ENCODE measurements at places on chromosomes 7 and 10.

DNA sequence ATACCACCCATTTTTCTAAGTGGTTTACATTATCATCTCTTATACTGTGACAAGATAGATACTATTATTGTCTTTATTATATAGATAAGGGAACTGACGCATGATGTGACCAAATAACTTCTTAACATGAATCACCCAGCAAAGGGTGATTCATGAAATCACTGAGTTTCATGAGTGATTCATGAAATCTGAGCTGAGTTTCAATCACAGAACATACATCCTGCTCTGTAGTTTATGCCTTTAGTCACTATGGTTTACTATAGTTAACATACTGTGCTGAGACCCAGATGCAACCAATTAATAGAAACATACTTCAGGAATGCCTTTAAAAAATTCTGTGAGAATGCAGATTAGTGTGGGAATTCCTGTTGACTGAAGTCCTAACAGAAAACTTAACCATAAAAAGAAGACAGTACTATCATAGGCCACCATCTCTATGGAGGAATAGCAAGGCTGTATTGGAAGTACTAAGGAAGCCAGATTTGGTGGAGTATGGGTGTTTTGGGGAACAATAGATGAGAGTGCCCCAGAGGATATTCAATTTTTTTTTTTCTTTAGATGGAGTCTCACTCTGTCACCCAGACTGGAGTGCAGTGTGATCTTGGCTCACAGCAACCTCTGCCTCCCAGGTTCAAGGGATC, 43.1 kb upstream of the SEMA3A start:
- no peak for DNase-seq

DNA sequence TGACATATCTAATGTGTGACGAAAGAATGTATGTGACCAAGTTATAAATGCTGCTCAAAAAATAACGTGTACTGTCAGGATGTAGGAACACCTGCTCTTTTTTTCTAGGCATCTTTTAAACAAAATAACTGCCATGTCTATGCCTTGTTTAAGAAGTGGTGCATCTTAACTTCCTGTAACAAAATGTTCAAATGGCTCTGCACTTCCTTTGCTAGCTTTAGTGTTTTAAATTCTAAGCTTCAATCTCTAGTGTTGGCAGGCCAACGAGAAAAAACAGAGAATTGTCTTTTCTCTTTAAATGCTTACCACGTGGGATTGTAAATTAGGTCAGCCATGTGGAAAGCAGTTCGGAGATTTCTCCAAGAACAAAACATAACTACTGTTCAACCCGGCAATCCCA, 14.6 kb upstream of the PDSS1 start:
- DNase-seq: no peak

DNA sequence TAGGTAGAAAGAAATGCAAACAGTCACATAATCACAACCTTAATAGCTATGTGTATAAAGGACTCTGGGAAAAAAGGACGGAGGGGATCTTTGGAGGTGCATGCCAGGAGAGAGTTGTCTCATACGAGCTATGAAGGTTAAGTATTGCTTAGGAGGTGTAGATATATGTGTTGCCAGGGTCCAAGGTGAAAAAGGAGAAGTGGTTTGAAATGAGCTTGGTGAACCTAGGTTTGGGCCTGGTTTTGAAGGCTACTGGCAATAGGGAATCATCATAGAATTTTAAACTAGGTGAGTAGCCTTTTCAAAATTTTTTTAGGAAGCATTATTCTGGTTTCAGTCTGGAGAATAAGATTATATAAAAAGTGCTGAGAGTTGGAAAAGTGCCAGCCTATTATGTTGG, 336.8 kb downstream of the AUTS2 start:
- no peak for DNase-seq

GRCh38 chr10:1559761-1560160, 177.6 kb downstream of the ADARB2 start:
- no peak for DNase-seq

DNA sequence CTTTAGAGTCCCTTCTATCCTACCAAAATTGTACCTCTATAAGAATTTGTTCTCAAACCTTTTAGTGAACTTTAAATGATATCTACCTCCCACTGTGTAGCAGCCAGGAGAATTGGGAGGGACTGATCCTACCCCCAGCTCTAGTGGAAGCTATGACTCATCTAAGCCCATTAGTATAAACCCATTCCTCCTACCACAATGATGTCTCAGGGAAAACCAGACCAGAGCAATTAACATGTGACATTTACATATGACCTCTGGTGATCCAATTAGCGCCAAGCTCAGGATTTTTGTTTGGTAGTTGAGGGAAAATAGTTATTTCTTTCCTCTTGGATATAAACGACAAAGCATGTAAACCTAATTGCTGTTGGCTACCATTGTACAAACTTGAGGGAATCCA, 33.1 kb upstream of the R3HCC1L start:
- no peak for DNase-seq

DNA sequence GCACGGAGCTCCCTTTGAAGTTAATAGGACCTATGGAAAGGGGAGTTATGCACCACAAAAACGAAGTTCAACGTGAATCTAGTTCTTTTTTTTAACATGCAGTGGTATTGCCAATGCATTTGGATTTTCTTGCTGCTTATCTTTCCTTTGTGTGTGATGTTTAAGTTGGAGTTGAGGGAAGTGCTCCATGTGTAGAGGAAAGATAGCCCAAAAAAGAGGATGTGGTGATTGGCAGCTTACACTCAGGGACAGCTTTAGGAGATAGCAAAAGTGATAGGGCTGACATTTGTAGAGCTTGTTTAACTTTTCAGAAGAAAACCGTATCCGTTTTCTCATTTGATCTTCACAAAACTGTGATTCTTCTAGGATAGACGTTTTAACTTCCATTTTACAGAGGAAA, 101.3 kb downstream of the MDFIC start:
- no peak for DNase-seq

DNA sequence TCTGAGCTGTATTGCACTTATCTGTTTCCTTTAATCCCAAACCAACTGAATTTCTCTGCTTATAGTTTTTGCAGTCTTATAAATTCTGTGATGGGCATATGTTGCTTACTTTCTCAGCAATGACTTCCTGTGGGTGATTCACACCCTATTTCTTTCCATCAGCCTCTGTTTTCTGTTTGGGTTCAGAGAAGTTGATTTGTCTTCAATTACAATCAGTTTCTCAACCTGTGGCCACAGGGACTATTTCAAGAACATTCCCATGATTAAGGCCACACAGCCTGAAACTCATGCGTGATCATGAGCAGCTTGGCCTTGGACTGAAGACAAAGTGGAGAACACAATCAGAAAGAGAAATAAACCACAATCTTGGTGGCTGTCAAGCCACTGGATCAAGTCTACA, 1174.6 kb upstream of the C7orf33 start:
- no peak for DNase-seq

- no peak for DNase-seq
Measured at GRCh38 chr7:46160861-46161260, 239.8 kb upstream of the IGFBP3 start.

- no peak for DNase-seq
Measured at GRCh38 chr7:27647046-27647445, 15.6 kb downstream of the HIBADH start.

DNA sequence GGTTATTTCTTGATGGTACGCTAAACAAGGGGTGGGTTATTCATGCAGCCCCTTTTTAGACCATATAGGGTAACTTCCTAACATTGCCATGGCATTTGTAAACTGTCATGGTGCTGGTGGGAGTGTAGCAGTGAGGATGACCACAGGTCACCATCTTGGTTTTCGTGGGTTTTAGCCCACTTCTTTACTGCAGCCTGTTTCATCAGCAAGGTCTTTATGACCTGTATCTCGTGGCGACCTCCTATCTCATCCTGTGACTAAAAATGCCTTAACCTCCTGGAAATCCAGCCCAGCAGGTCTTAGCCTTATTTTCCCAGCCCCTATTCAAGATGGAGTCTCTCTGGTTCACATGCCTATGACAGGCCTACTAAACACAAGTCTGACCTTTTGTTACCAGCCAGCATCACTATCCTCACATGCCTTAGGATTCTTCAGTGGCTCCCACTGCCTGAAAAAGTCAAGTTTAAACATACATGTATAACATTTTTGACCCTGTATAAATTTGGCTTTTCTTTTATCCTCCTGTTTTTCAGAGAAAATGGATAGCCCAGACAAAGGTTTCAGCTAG, 13.2 kb upstream of the COBL start:
- DNase-seq: no peak

DNA sequence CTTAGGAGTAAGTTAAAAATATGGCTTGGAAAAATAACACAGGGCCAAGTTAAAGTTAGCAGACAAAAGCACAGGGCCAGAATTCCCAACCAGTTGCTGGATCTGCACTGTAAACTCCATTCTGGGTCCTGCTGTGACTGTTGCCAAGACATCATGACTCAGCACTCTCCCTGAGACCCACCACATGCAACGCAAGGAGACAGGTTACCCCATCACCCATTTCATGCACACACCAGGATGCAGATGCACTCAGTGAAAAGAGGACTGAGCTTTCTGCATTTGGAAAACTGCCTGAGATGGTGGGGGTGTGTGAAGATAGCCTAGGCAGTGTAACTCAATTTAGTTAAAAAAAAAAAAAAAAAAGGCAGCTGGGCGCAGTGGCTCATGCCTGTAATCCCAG, 97.6 kb upstream of the ZNF438 start:
- no peak for DNase-seq

DNA sequence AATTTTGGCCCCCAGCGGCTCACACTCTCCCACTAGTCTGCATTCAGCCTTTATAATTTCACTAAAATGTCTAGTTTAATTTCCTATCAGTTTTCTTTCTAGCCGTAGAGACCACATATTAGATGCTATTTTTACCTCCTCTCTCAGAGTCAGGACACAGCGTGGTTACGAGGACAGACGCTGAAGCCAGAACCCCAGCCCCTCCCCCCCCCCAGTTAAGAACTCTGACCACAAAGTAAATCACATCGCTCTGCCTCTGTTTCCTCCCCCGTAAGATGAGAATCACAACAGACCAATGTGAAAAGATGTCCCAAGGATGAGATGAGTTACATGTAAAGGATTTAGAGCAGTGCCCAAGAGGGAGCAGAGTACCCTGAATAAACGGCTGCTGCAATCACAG, 11.1 kb upstream of the TARP start:
- DNase-seq: no peak

DNA sequence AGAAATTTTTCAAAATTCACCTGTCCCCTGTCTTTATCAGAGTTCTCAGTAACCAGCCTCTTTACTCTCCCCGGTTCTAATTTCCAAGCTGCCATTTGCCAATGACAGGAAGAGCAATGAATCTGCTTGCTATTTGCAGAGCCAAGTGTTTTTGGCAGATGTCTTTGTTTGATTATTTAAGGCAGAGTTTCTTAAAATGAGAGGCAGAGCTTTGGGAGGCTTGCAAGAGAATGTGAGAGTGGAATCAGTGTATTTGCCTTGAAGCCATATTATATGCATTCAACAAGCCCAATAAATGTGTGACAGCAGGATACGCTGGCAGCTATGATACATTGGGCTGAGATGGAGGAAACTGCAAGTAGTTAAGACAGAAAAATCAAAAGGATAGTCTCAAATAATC, 196.5 kb downstream of the PHF14 start:
- no peak for DNase-seq

DNA sequence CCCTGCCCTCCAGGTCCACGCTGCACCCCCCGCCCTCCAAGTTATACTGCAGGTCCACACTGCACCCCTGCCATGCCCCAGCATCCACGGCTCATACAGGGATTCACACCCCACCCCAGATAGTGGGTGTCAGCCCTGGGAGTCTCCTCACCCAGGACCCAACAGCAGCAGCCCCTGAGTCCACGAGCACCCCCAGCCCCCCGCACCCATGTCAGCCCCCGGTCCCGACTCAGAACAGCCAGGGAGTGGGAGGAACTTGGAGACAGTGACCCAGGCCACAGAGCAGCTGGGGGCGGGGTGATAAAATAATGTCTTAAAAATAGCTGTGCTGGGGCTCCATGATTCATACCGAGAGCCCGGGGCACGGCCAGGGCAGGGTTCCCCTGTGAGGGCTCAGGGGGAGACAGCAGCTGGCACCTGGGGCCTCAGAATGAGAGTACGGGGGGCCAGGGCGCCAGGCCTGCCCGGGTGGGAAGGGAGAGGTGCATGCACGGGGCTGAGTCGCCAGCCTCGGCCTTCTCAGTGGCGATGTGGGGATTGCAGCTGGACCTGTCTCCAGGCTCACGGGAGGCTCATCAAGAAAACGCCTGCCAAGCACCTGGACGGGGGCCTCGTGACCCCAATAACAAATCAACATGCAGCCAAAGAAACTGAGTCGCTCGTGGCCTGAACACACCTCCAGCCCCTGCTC, 29.8 kb downstream of the ADAP1 start:
- DNase-seq: no peak

DNA sequence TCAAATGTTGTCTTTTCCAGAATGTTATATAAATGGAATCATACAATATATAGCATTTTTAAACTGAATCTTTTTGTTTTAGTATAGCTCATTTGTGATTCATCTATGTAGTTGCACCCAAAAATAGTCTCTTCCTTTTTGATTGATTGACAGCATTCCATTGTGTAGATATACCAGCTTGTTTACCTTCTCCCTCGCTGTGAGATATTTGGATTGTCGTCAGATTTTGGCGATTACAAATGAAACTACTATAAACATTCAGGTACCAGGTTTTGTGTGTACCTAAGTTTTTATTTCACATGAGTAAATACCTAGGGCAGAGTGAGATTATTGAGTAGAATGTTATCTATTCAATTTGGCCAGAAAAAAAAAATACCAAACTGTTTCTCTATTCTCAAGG, 584.7 kb upstream of the SORCS1 start:
- DNase-seq: no peak

GRCh38 chr10:128560993-128561392, 434.8 kb upstream of the MKI67 start:
- no peak for DNase-seq

GRCh38 chr10:3951993-3952392, 167.0 kb upstream of the KLF6 start:
- DNase-seq: no peak

DNA sequence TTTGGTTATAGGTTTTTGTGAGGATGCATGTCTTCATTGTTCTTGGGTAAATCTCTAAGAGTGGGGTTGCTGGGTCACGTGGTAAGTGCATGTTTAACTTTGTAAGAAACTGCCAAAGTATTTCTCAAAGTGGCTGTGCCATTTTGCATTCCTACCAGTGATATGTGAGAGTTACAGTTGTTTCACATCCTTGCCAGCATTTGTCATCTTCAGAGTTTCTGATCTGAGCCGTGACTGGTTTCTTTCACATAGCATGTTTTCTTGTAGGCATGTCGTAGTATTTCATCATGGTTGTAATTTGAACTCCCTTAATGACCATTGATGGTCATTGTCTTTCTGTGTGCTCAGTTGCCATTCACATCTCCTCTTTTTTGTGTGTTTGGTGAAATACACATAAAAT, 286.0 kb downstream of the RNLS start:
- no peak for DNase-seq

GRCh38 chr10:91521439-91521838, 111.3 kb downstream of the HECTD2 start:
- no peak for DNase-seq

DNA sequence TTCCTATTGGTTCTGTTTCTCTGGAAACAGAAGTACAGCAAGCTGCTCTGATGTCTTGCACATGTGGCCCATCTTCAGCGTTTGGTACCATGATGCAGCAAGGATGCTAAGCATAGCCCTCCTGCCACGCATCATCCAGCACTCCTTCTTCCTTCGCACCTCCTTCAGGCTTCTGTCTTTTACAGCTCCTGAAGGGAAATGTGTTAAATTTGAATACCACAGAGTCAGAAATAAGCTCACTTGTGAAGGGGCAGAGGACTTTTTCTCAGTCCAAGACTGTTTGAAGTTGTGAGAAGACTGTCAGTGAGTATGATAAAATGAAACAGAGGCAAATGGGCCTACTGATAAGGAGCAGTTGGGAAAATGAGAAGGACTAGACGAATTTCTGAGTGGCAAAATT, 20.7 kb downstream of the TSPAN13 start:
- no peak for DNase-seq

GRCh38 chr7:12805957-12806356, 118.5 kb downstream of the ARL4A start:
- DNase-seq: no peak
